Thyroid gland (tissue), 4 donors: ENCODE measurements at places on chromosomes 13 and 19. TPM values are rescaled to one million over a fixed set of nuclear protein-coding genes. Genes with fewer than 3 reads are reported as not detected.
A peak's percentile ranks its signal among the peaks of the same experiment; 100 is the strongest.

GRCh38 chr13:83940742-83941141 is 58.5 kb upstream of the SLITRK1 start:
- H3K27me3 ChIP-seq, result no peaks in the 10 kb centered on the region
- no peaks in the 10 kb centered on the region for H3K4me1 ChIP-seq
- H3K27ac ChIP-seq, result no peak overlapping the region
- no peak overlapping the region for H3K4me3 ChIP-seq

DNA sequence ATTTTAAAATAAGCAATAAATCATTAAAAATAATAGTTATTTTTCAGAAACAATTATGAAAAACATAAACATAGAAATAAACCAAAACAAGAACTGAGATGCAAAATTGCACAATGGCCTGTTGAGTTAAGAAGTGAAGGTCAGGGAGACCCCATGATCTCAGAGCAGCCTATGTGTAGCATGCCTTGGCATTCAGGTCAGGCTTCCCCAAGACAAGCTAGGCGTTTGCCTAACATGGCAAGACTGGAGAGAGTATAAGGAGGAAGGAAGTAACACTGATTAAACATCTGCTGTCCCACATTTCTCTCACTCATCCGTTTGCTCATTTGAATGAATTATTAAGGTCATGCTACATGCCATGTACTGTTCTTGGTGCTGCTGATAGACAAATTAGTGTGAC is 291.8 kb downstream of the TSHZ3 start:
- H3K4me1 ChIP-seq, result no peaks in the 10 kb centered on the region
- H3K4me3 ChIP-seq, result no peak overlapping the region
- H3K27me3 ChIP-seq, result no peaks in the 10 kb centered on the region
- no peak for DNase-seq
- H3K27ac ChIP-seq, result no peak overlapping the region

GRCh38 chr19:5969476-5969875 is 8.5 kb downstream of the RANBP3 start:
- peaks cover 23% of the 10 kb centered on the region for H3K4me1 ChIP-seq
- H3K4me3 ChIP-seq, result no peak overlapping the region
- no peak for DNase-seq
- H3K36me3 ChIP-seq, result no peaks in the 10 kb centered on the region

Gene LIM2
- not detected for total RNA-seq

Gene LHB
- total RNA-seq, result not detected

DNA sequence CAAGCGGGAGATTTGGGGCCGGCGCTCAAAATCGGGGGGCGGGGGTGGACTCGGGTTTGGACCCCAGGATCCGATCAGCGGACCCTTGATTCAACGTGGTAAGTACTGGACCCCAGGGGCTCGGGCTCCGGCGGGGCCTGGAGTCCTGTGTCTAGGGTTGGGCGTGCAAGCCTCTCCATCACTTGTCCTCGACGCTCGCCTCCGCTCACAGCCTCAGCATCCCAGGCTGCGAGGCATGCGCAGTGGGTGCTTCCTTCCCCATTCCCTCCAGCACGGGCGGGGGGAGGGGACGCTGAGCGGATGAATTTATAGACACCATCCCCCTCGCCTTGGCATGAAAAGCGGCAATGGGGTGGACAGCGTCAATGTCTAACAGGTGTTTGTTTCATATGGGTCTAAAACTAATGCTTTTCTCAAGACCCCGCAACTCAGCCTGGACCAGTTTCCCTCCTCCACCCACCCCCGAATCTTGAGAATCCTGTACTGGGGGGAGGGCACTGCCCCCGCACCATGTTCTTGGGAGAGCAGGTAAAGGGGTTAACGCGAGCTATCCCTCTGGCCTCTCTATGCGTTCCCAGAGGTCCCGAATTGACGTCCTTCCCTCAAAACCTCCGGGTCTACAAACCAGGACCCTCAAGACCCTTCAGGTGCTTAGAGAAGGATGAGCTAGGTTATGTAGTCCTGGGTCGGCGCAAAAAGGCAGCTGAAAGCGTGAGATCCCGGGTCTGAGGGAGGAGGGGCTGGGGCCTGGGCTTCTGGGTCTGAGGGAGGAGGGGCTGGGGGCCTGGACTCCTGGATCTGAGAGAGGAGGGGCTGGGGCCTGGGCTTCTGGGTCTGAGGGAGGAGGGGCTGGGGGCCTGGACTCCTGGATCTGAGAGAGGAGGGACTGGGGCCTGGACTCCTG is 579 bp downstream of the CPT1C start:
- H3K27ac ChIP-seq, result no peak overlapping the region
- no peaks in the 10 kb centered on the region for H3K27me3 ChIP-seq

DNA sequence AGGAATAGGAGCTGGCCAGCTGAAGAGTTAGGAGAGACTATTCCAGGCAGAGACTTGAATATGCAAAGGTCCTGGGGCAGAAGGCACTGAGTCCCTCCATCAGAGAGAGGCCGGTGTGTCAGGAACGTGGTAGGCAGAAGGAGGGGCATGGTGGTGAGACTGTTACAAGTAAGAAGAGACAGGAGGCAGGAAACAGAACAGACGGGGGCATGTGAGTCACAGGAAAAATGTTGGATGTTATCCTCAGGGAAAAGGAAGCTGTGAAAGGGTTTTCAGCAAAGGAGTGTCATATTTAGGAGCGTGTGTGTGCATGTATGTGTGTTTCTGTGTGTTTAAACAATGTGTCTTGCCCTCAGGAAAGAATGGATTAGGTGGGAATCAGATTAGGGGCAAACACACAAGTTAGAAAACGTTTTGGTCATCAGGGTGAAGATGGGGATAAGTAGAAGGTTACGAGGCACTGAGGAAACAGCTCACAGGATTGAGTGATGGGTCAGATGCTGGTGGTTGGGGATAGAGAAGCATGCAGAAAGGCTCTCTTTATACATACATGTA is 1.1 kb downstream of the EDDM13 start:
- no peak for DNase-seq
- H3K27ac ChIP-seq, result no peak overlapping the region
- no peaks in the 10 kb centered on the region for H3K4me1 ChIP-seq
- H3K36me3 ChIP-seq, result no peaks in the 10 kb centered on the region
- H3K27me3 ChIP-seq, result no peaks in the 10 kb centered on the region

GRCh38 chr19:46220038-46220615 is 9.4 kb upstream of the IGFL1 start:
- no peaks in the 10 kb centered on the region for H3K27me3 ChIP-seq
- no peak overlapping the region for H3K4me3 ChIP-seq
- DNase-seq, result no peak
- no peak overlapping the region for H3K27ac ChIP-seq
- peaks cover 14% of the 10 kb centered on the region for H3K4me1 ChIP-seq
- H3K36me3 ChIP-seq, result no peaks in the 10 kb centered on the region

DNA sequence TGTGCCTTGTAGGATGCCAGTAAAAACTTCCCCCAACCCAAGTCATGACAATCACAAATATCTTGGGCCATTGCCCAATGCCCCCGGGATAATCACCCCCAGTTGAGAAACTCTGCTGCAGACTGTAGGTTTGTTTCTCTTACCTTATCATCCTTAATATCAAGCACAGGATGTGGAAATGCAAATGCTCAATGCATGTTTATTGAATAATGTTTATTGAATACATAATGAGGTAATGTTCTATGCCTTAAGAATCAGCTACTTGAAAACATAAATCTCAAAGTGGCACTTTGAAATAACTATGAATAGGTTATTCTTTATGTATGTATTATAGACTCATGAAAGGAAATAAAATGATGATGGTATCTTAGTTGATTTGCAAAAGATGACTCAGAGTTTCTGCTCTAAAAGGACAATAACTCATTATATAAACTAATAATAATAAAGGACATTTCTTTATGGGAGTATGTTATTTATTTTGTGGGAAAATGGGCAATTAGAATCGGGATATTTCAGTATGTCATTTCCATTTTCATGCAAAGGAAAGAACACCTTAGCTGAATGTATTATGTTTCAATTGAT is 414.2 kb downstream of the EFNB2 start:
- no peak overlapping the region for H3K4me3 ChIP-seq
- no peaks in the 10 kb centered on the region for H3K27me3 ChIP-seq
- H3K36me3 ChIP-seq, result no peaks in the 10 kb centered on the region
- H3K27ac ChIP-seq, result no peak overlapping the region
- DNase-seq, result no peak

Gene SIGLEC5
- total RNA-seq, result 0.27 TPM

DNA sequence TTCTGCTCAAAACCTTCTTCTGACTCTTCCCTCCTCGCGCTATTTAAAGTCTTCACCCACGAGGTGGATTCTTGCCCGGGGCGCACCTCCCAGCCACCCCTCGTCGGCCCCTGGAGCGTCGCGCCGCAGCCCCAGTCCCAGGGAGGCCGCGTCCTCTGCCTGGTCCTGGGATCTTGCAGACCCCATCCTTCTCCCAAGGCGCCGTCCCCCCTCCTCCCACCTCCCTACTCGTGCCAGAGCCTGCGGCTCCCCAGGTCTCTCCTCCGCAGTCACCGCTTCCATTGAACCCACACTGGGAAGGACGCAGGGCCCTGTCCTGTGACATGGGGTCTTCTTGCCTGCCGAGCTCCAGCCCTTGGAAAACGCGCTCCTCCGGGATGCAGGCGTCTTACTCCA is 486 bp downstream of the ZNF808 start:
- peak; percentile 5 for DNase-seq
- no peaks in the 10 kb centered on the region for H3K27me3 ChIP-seq
- H3K36me3 ChIP-seq, result no peaks in the 10 kb centered on the region
- H3K4me3 ChIP-seq, result peak overlapping the region; percentile 99
- peak overlapping the region; percentile 76 for H3K27ac ChIP-seq
- peaks cover 13% of the 10 kb centered on the region for H3K4me1 ChIP-seq

- no peak overlapping the region for H3K4me3 ChIP-seq
- no peak overlapping the region for H3K27ac ChIP-seq
- H3K27me3 ChIP-seq, result no peaks in the 10 kb centered on the region
- DNase-seq, result no peak
- H3K36me3 ChIP-seq, result no peaks in the 10 kb centered on the region
Observed at GRCh38 chr13:42649141-42649540, 75.2 kb downstream of the TNFSF11 start.

DNA sequence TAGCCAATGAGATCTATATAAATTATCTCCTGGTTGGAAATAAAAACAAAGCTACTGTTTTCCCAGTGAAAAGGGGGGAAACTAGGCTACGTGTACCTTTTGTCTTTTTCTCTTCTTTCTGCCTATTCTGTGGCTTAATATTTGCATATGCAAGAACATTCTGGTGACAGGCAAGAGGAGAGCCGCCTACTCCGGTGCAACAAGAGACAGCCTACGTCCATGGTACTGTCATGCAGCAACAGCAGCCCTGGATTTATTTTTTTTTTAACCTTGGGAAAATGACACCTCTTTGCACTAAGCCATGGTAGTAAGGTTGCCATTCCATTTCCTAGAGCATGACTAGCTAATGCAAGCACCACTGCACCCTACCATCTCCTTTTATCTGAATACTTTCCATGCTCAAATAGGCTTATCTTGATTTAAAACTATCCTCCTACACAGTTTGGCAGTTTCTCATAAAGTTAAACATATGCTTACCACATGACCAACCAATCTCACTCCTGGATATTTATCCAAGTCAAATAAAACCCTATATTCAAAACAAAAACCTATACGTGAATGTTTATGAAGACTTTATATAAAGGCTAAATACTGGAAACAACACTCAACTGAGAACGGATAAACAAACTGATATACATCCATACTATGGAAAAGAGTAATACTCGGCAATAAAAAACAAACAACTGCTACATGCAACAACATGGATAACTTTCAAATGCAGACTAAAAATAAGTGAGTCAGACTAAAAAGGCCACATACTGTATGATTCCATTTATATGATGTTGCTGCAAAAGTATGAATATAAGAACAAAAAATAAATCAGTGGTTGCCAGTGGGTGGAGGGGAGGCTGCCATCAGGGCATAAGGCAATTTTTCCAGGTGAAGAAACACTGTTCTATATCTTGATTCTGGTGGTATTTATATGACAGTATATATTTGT is 17.3 kb downstream of the NUFIP1 start:
- no peak overlapping the region for H3K4me3 ChIP-seq
- H3K27me3 ChIP-seq, result no peaks in the 10 kb centered on the region
- H3K27ac ChIP-seq, result no peak overlapping the region
- peaks cover 3% of the 10 kb centered on the region for H3K4me1 ChIP-seq
- H3K36me3 ChIP-seq, result no peaks in the 10 kb centered on the region

DNA sequence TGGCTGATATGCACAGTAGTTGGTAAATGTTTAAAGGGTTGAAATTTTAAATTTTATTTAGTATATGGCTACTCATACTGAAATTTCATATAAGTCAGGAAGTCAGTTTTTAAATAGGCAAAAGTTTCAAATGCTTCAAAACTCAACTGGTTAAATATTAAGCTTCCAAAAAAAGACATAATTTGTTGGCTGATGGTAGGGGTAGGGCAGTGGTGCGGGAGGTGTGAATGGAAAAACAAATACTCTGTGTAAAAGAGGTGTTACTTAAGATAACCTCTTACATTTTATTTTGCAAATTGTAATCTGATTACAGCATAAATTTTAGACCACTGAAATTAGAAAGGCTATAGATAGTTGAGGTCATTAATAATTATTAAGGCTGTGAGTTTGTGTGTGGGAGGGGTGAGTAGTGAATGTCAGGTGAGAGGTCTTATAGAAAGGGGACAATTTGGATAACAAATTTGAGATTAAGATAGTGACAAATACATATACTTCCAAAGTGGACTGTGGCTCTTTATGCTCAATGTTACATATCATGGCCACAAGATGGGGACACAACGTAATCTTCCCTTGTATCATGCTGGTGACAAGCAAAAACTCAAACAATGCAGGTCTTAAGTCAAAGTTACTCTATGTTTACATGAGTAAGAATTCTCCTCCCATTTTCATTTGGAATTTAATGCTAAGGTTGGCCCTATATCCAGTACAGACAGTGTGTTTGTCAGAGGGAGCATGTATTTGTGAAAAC is 36.6 kb upstream of the OXGR1 start:
- no peak overlapping the region for H3K4me3 ChIP-seq
- no peaks in the 10 kb centered on the region for H3K4me1 ChIP-seq
- no peaks in the 10 kb centered on the region for H3K36me3 ChIP-seq
- H3K27ac ChIP-seq, result no peak overlapping the region
- DNase-seq, result no peak

Gene LRRC63
- total RNA-seq, result not detected

- no peaks in the 10 kb centered on the region for H3K36me3 ChIP-seq
- no peaks in the 10 kb centered on the region for H3K27me3 ChIP-seq
- no peak overlapping the region for H3K4me3 ChIP-seq
- no peak for DNase-seq
- H3K27ac ChIP-seq, result no peak overlapping the region
Observed at GRCh38 chr13:41271456-41272285, 8.3 kb upstream of the MTRF1 start.

GRCh38 chr13:100532090-100532766 is 56.4 kb downstream of the GGACT start:
- H3K4me3 ChIP-seq, result no peak overlapping the region
- no peaks in the 10 kb centered on the region for H3K27me3 ChIP-seq
- peaks cover 6% of the 10 kb centered on the region for H3K36me3 ChIP-seq
- H3K4me1 ChIP-seq, result no peaks in the 10 kb centered on the region
- no peak for DNase-seq
- no peak overlapping the region for H3K27ac ChIP-seq

GRCh38 chr19:49151267-49152118 is 3.7 kb downstream of the HRC start:
- peak overlapping the region; percentile 84 for H3K27ac ChIP-seq
- no peaks in the 10 kb centered on the region for H3K27me3 ChIP-seq
- H3K4me3 ChIP-seq, result no peak overlapping the region
- no peaks in the 10 kb centered on the region for H3K36me3 ChIP-seq
- H3K4me1 ChIP-seq, result peaks cover 18% of the 10 kb centered on the region
